ENCODE measurements at places on chromosomes 5 and 9.

DNA sequence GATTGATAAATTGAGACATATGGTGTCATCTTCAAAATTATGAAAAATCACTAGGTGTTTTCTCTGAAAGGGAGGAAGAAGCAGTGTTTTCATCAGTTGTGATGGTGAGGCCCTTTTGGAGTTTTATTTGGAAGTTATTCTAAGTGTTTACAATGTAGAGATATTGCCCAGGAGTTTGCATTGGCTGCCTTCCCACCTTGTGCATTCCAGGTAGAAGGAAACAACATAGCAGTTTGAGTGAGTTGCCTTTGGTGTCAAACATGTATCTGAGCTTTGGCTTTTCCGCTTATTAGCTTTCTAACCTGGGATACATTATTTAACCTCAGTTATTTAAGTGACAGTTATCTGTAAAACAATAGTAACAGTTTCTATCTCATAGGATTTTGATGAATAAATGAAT is 122.5 kb downstream of the SCAMP1 start:
- no peak for DNase-seq

- no peak for DNase-seq
Measured at GRCh38 chr5:126675338-126675737, 74.6 kb downstream of the PHAX start.

DNA sequence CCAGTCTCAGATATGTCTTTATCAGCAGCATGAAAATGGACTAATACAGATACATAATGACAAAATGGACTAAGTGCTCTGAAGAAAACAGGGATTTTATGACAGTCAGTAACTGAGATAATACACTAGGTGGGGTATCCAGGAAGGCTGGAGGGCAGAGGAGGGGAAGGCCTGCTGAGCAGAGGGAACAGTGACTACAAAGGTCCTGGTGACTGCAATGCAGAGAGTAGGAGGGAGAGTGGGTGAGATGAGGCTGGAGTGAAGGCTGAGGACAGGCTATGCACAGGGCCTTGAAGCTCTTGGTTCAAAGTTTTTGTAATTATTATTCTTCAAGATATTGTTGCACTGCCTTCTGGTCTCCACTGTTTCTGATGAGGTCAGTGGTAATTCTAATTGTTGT is 4.9 kb downstream of the ACOT12 start:
- DNase-seq: no peak

DNA sequence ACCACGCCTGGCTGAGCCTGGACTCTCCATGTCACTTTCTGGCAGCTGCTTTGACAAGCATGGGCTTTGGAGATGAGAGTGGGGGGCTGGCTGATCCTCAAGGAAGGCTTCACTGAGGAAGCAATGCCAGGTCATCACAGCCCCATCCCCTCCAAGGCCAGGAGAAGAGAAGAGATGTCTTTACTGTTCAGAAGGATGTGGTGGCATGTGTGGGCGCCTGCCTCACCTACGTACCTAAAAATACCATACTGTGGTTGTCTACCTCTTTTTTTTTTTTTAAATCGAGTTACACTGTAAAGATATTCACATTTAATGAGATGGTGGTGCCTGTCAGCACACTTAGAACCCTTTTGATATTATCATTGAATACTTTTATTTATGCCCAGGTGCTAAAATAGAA is 26.4 kb upstream of the CTNNA1 start:
- DNase-seq: no peak

DNA sequence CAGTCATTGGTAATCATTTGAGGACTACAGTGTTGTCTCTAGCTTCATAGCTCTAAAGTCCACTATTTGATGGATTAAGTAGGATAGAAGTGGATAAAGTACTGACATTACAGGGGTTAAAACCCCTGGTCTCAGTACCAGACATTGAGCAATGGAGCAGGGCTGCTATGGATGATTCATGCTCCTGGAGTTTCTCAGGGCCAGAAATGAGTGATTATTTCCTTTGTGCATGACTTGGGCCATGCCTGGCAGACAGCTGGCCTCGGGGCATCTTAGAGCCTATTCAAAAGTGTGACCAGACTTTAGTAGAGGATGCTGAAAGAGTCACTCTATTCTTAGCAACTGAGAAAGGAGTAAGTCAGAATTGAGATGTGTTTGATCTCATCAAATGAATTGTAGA is 350.7 kb upstream of the TLE4 start:
- DNase-seq: no peak

DNA sequence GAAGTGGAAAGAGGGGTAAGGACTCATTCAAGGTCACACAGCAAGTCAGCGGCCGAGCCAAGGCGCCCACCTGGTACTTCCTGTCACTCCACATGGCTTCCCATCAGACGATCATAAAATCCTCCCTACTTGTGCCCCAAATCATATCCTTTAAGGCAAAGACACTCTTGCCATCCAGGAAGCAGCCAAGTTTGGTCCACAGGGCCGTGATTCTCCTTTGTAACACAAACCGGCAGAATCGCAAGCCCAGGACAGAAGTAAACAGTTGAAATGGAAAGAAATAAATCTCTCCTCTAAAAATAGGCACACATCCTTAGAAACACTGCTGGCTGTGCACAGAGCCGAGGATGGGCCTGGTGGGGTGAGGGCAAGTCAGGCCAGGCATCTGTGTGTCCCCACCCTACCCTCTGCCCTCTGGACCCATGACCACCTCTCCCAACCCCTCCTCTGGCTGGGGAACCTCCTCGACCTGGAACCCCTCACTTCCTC is 30.5 kb downstream of the TMOD1 start:
- no peak for DNase-seq

DNA sequence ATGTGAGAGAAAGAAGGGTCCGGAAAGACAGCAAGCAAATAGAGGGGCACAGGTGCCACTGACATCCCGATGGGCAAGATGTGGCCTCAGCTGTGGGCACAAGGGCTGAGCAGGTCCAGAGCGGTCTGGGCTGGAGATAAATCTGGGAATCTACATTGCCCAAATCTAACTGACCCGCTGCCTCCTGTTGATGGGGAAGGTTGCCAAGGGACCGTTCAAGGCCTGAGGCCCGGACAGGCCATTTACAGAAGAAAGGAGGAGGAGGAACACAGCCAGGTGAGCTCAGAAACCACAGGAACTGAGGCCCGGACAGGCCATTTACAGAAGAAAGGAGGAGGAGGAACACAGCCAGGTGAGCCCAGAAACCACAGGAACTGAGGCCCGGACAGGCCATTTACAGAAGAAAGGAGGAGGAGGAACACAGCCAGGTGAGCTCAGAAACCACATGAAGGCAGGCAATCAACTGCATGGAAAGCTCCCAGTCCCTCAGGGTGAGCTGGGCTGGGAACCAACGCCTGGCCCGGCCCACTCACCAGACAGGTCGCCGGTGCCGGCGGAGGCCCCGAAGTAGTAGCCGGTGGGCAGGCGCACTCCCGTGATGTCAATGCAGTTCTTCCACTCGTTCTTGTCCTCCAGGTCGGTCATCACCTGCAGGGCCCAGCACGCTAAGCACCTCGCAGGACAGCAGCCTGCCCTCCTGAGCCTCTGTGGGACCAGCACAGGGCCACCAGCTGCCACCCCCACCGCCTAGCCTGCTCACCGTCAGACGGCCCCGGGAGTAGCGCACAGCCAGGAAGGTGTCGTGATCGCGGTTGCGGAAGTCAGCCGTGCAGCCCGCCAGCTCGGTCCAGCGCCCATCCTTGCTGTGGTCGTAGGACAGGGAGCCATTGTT is 14.6 kb downstream of the LMAN2 start:
- no peak for DNase-seq

DNA sequence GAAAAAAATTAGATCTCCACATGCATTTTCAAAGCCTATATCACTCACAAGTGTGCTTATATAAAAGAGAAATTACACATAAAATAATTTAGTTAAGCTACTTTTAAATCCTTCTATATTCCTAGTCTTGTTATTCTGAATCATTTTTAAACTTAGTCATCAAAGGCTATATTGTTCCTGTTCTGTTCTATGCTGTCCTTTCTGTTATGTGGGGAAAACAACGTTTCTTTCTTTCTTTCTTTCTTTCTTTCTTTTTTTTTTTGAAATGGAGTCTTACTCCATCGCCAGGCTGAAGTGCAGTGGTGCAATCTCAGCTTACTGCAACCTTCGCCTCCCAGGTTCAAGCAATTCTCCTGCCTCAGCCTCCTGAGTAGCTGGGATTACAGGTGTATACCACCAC is 389.2 kb upstream of the FTMT start:
- DNase-seq: no peak

- DNase-seq: no peak
Measured at GRCh38 chr5:36894954-36895353, 18.4 kb downstream of the NIPBL start.

DNA sequence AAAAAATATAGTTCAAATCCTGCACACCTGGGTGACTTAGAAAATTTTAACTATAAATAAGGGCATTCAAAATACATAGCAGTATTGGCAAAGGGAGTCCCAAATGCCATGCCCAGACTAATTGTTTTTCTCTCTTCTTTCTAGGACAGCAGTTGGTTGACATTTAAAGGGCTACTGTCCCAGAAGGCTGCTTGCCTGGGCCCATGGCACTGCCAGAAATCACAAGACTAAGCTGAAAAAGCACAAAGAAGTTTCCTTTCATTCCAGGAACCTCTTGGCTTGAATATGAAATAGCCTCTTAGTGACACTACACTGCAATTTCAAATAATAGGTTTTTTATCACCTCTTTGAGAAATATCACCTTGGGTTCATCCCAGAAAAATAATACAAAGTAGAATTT is 388.9 kb upstream of the TRPC7 start:
- DNase-seq: no peak

DNA sequence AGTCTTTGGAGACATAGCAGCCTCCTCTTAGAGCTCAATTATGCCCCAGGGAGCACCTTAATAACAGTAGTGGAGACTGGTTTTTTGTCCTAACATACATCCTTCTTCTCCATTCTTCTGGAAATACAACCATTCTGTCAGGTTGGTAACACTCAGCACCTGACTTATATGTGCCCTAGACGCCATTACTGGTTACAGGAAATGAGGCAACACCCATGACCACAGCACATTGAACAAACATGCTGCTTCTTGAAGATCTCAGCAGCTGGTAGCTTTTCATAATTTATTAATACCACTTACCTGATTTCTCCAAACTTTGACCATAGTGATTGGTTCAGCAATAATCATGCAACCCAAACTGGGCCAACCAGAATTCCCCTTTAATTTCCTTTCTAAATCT is 25.1 kb upstream of the TRPM3 start:
- DNase-seq: no peak

- no peak for DNase-seq
Measured at GRCh38 chr9:34346873-34347799, 17.8 kb downstream of the NUDT2 start.

GRCh38 chr9:123225995-123226394 is 42.4 kb downstream of the STRBP start:
- DNase-seq: no peak

GRCh38 chr9:22031655-22032411 is 22.7 kb upstream of the CDKN2B start:
- no peak for DNase-seq

GRCh38 chr5:75509546-75509945 is 1.9 kb downstream of the CERT1 start:
- DNase-seq: no peak

GRCh38 chr5:1220351-1220750 is 4.8 kb upstream of the SLC6A18 start:
- DNase-seq: no peak

DNA sequence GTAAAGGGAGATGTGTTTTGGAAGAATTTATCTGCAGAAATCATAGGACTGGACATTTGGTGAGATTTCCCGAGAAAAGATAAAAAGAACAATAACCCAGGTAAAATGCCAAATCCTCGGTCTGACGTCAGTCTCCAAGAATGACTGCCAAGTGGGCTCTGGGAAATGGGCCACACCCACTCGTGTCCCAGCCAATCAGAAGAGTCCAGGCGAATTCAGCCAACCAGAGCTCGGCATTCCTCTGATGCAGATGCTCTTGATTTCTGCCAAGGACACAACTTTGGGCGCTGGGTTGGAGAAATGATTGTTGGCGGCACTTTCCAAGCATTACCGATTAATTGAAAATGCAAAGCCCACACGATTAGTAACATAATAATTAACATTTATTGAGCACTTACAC is 73.3 kb downstream of the FGF18 start:
- no peak for DNase-seq

DNA sequence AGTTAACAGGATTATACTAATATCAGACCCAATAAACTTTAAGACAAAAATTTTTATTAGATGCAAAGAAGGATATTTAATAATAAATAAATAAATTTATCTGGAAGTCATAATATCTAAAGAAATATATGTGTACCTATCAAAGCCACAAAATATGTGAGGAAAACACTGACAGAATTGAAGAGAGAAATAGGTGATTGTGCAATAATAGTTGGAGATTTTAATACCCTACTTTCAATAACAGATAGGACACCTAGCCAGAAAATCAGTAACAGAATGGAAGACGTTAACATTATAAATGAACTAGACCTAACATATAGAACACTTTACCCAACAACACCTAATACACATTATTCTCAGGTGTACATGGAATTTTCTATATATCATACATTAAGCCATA is 541.4 kb upstream of the SMC2 start:
- no peak for DNase-seq

DNA sequence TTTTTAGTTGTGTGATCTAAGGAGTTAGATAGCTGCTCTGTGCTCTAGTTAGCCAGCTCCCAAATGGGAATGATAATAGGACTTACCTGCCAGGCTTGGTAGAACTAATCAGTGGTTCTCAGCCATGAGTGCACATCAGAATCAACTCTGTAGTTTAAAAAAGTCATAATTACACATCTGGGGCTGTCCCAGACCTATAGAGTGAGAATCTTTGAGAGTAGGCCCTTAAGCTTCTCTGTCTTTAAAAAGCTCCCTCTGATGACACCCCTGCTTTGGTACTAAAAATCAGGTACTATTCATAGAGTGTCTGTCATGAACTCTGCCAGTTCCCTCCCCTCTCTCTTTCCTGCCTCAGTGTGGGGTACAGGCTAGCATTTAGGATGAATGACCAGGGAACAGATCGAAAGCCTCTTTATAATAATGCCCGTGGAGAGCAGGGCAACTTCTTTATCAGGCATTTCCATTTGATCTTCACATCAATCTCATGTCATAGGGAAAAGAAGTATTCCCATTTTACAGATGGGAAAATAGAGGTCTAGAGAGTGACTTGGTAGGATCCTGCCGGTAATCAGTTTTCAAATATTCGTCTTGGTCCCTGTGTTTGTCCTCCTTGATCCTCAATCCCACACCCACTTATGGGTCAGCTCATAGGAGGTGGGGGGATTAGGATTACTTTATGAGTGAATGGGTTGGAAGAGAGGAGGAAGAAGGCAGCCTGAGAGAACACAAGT is 15.3 kb downstream of the PPARGC1B start:
- DNase-seq: no peak

DNA sequence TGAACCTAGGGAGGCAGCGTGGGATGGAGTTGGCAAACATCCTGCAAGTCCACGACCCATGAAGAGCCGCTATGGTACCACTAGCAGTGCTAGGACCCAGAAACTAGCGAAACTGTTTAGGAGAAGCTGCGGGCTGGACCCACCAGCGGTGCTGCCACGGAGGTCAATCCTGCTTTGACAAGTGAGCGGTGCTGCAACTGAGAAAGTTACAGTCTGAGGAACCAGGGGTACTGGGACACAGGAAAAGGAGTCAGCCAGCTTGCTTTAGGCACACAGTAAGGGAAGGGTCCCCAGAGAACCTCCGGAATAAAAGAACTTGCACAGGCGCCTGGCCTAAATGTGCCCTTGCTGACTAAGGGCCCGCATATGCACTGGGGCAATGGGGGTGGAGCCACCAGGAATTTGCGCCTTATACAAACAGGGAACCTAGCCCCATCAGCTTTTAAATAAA is 23.6 kb upstream of the ANXA2R start:
- no peak for DNase-seq
